ENCODE measurements at places on chromosomes 1 and 21.
A peak's percentile ranks its signal among the peaks of the same experiment; 100 is the strongest.

- no peak for DNase-seq
These were observed 25.3 kb upstream of the EFHD2 start for GRCh38 chr1:15384301-15384901.

- DNase-seq: no peak
These were observed 56.2 kb downstream of the SLC37A1 start for GRCh38 chr21:42569732-42570301.

DNA sequence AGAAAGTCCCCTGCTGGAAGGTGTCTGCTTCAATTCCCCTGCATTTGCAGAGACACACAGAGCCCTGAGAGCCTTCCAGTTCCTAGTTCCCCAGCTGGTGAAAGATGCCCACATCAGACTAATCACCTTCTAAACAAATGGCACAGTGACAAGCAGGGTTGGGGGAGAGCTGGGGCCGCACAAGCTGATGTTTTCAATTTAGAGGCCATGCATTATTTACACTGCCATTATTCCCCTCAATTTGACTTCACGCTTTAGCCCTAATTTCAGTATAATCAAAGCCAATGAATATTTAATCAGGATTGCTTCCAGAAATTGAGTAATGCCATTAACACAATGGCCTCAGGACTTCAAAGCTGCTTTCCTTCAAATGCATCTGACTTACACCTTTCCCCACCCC, 81.5 kb downstream of the BEND5 start:
- no peak for DNase-seq

GRCh38 chr1:100703716-100704115, 15.8 kb upstream of the VCAM1 start:
- DNase-seq: no peak

DNA sequence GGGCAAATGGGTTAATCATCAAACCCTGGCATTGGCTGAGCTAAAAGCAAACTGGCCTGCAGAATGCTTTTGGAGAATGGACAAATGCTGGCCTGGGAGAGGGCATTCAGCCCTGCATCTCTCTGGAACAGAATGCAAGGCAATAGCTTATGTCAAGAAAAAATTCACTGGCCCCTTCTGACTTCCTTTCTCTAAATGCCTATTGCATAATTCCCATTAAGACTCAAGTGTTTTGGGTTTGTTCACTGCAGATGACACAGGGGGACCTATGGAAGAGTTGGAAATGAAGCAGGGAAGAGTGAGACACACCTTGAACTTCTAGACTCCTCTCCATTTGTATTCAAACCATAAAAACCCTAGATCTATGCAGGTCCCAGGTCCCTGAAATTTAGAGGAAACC, 15.9 kb downstream of the PEA15 start:
- no peak for DNase-seq

DNA sequence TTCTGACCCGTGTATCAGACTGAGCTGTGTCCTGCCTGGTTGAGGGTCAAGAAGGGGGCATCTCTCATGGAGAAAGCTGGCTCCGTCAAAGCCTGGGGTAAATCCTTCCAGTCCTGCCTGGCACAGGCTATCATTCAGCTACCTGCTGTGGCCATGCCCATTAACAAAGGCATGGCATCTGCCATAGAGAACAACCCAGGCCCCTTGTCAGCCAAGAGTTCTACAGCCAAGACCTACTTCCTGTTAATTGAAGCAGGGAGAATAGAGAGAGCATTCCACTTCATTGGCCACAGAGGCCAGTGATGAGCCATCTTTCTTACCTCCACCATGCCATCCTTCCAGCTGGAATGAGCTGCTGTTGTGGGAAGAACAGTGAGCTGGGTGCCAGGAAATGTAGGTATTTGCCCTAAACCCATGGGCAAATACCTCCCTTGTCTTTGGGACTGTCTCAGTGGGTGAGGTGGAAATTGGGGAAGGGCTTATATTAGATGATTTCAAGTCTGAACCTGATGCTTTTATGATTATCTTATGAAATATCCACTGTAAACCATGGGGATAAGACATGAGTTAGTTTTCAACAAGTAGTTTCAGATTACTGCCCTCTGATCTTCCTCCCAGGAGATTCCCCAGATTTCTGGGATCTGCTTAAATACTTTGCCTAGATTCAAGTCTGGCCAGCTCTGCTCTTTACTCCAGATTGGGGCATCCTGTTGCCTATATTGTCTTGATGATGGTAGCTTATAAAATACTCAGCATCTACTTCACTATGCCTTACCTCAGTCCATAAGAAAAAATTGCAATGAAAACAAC, 11.2 kb upstream of the KCNQ4 start:
- no peak for DNase-seq

DNA sequence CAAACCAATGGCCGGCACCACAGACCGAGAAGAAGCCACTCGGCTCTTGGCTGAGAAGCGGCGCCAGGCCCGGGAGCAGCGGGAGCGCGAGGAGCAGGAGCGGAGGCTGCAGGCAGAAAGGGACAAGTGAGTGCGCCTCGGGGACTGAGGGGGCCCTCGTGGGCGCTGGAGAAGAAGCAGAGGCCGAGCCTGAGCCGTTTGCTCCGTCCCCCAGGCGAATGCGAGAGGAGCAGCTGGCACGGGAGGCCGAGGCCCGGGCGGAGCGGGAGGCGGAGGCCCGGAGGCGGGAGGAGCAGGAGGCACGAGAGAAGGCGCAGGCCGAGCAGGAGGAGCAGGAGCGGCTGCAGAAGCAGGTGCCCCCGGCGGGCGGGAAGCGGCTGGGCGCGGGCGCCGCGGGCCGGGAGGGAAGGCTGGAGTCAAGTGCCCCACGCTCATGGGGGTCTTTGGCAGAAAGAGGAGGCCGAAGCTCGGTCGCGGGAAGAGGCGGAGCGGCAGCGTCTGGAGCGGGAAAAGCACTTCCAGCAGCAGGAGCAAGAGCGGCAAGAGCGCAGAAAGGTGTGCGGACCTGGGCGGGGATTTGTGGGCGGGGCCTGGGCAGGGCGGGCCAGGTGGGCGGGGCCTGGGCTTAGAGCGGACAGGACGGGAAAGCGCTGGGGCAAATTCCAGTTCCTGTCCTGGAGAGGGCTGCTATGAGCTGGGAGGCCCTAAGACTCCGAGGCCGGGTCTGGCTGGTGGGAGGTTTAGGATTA, 22.7 kb downstream of the MAP7D1 start:
- DNase-seq: no peak

DNA sequence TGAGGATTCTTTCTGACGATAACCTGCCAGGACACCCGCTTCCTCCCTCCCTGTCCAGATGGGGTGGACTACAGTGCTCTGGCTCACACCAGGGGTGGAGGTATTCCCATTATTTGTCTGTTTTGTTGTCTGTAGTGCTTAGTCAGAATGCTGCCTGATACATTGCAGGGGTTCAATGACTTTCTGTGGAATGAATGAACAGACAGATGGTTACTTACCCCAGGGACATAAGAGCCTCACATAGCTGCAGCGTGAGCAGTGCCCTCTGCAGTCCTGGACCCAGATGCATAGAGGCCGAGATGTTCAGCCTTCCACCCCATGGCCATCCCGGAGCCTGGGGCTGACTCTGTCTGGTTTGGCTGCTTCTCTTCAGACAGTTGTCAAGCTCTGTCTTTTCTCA, 13.0 kb upstream of the F3 start:
- DNase-seq: no peak

GRCh38 chr1:8862528-8862927, 16.0 kb downstream of the ENO1 start:
- DNase-seq: no peak

DNA sequence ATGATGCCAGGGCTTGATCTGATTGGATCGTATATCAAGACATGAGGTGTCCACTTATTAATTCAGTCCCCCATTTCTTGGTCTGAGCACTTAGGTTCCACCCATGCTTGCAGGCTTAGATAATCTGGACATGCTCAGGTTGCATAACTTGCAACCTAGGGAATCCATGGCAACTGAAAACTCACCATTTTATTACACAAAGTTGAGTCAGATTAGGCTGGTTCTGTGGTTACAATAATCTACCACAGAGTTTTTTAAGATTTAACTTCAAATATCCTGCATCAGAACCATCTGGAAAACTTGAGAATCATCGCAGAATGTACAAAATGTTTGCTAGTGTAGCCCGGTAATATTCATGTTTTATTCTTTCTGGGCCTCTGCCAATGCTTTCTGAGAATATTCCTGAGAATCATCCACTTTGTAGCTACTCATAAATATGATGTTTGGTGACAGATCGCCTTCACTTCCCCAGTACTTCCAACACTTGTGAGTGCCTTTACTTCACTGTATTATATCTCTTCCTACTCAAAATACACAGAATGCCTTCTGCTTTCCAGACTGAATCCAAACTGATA, 707.2 kb upstream of the ADAMTS5 start:
- DNase-seq: peak; percentile 88

GRCh38 chr1:228073857-228074545, 8.5 kb upstream of the ARF1 start:
- DNase-seq: no peak

DNA sequence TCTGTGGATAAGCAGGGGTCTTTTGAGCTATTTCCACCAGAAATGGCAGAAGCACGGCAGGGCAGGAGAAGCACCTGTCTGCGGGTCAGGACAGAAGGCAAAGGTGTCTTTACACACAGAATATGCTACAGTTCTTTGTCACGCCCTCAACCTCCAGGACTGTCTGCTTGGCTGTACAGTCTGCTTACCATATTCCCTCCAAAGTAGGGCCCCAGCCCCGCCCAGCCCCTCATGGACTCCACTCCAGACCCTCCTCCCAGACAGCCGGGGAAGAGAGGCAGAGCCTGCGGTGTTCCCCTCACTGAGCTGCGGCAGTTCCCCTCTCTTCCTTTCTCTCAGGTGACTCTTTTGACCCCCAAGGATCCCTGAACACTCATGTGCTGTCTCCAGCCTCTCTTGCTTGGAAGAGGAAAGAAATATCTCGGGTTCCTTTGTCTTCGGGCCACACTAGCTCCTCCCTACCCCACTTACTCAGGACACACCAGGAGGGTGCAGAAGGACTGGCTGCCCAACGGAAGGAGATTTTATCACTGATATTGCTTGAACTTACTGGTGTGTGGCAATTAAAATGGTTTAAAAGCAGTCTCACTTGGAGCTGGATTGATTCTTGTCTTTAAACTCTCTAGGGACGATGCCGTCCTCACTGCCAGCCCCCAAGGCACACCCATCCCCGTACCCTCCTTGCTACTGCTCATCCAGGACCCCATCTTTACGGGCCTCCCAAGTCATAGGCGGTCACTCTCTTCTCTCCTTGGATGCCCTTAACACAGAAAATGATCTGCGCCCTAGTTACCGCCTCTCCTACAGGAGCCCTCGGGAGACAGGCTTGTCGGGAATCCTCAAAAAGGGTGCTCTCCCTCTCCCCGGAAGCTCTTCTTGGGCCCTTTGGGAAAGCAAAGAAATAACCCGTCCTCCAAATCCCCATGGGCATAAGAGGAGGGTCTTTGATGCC, 169.7 kb downstream of the TOMM20 start:
- DNase-seq: no peak

DNA sequence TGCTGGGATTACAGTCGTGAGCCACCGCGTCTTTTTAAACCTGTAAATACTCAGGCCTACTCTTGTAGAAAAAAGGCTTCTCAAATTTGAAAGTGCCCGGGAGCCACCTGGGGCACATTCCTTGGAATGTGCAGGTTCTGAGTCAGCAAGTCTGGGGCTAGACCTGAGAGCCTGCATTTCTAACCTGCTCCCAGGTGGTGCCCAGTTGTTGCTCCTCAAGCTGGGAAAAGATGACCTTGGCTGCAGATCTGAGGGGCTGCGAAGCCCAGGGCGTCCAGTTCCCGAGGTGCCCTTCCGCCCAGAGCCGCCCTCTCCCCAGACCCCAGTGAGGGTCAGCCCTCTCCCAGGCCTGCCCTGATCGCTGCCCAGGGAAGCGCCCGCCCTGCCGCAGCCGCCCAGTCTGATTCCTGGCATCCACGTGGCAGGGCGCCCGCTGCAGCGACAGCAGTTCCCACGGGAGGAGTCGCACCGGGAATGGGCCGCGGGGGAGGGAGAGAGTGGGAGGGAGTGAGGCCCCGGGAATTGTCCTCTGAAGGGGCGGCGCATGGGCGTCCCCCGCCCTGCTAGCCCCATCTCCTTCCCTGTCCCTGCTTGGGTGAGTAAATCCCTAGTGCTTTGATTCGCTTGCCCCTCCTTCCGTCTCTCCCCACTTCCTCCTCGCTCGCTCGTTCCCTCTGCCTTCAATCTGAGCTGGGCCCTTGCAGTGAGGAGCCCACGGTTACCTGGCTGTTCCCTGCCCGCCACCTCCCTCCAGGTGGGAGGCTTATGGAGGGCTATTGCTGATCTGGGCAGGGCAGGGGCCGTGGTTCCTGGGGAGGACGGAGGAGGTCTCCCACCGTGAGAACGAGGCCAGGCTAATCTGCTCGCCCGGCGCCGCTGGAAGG, 18.8 kb upstream of the TENT5B start:
- DNase-seq: peak; percentile 48

GRCh38 chr1:185245466-185245865, 71.6 kb downstream of the IVNS1ABP start:
- DNase-seq: no peak

DNA sequence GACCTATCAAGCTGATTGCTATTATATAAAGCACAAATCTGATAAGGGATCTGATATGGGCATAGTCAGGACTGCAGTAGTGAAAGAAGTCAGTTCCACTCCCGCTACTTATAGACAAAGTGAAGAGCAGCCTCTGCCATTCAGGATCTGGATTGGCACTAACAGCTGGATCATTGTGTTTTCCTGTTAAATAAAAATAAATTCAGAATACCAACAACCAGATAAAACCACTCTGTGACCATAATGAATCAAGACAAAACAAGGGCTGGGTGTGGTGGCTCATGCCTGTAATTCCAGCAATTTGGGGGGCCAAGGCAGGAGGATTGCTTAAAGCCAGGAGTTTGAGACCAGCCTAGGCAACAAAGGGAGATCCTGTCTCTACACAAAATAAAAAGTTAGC, 5.0 kb upstream of the GLRX2 start:
- DNase-seq: no peak

DNA sequence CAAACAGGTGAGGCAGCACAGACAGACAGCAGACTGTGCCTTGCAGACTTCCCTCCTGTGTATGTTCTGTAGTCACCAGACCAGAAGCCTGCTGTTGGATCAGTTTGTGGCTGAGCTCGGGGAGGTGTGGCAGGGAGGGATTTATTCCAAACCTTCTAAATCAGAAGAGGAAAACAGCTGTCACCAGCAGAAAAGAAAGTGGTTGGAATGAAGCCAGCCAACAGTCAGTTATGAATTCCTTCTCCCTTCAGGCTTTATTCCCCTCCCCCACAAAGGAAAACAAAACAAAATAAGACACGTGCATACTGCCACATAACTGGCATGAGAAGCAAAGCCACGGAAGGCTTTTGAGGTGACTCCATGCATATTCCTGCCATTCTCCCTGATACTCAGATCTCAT, 19.0 kb upstream of the PIGV start:
- peak; percentile 49 for DNase-seq

GRCh38 chr1:218299416-218299815, 14.3 kb downstream of the RRP15 start:
- peak; percentile 30 for DNase-seq
